Activated naive CD8-positive, alpha-beta T cell treated with anti-CD3 and anti-CD28 coated beads for 36 hours (primary cell): ENCODE measurements at places on chromosomes 13 and 19.
A peak's percentile ranks its signal among the peaks of the same experiment; 100 is the strongest.

GRCh38 chr13:86020351-86021002, 221.3 kb upstream of the SLITRK6 start:
- DNase-seq = no peak

- no peak for DNase-seq
Measured at GRCh38 chr13:29568731-29569130, 26.8 kb downstream of the SLC7A1 start.

- no peak for DNase-seq
Measured at GRCh38 chr13:52156724-52157261, 2.6 kb downstream of the NEK3 start.

GRCh38 chr13:113091211-113091771, 14.3 kb upstream of the F7 start:
- no peak for DNase-seq

DNA sequence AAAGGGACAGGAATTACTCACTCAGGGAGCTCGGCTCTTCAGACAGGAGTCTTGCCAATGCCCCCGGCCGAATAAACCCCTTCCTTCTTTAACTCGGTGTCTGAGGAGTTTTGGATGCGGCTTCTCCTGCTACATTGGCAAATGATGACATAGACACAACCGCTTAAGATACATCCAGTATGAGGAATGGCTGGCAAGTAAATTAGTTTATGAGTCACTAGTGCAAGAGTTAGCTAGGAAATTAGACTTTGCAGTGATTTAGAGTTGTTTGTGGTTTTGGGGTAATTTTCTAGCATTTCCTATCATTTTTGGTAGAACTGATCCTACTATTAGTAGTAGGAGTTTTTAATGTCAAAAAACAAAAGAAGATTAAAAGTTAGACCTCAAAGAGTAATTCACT, 166.2 kb downstream of the SLITRK1 start:
- DNase-seq = no peak

GRCh38 chr19:980133-980998, 3.8 kb upstream of the WDR18 start:
- DNase-seq = no peak

DNA sequence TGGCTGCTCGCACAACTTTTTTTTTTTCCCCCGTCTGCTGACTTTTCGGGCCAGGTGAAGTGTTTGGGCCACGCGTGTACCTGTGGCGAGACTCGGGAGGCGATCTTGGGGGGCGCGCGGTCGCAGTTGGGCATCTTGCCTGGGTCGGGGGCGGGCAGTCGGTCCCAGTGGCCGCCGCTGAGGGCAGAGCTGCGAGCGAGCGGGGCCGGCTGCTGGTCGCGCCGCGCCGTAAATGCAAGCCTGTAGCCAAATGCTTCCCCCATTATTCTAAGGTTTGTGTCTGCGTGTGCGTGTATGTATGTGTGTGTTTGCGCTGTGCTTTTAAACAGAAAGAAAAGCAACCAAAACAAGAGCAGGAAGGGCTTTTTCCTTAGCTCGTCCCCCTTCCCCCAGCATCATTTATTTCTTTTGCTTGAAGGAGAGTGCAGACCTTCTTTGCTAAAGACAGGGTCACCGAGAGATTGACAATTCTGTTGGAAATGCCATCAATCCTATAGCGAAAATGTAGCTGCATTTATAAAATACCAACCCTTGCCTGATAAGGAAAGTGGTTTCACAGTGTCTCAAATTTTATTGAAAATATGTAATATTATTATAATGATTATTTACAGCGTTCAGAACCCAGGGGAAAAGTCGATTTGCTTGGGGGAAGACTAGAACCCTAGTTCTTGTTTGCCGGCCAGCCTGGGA, 143.2 kb upstream of the ZNF536 start:
- no peak for DNase-seq

DNA sequence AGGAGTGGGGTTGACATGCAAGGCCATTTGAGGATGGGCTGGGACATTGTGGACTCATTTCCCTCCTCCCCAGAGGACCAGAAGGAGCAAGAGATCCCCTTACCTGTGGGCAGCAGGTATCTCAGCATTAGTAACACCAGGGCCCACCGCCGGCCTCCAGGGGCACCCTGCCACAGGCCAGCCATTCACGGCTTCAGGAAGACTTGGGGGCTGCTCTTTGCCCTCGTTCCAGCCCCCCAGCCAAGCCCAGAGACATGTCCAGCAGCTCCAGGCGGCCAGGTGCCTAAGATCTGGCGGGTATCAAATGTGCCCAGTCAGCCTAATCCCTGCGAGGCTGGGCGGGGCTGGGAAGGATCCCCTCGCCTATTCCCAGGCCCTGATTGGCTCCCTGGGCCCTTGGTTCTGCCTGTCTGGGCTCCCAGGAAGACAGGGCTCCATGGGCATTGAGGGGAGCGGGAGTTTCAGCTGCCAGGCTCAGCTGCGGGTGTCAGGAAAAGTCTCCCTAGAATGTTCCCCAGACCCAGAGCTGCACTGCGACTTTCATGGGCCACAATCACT, 21.3 kb upstream of the OR1M1 start:
- DNase-seq = no peak

DNA sequence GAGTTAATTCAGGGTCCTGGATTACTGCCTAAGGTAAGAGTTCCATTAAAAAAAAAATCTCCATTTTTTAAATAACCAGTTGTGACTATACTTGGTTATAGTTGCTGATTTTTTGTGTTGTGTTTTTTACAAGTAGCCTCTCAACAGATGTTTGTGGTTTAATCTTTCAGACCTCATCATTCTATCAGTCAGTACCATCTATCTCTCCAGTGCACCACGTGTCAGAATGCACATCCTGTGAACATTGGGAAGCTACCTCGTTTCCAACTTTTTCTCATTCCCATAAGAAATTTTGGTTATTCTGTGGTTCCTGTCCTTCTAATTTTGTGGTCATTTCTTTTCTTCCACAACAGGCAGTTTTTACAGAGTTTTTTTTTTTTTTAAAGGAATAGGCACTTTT, 39.2 kb downstream of the WDFY2 start:
- no peak for DNase-seq

DNA sequence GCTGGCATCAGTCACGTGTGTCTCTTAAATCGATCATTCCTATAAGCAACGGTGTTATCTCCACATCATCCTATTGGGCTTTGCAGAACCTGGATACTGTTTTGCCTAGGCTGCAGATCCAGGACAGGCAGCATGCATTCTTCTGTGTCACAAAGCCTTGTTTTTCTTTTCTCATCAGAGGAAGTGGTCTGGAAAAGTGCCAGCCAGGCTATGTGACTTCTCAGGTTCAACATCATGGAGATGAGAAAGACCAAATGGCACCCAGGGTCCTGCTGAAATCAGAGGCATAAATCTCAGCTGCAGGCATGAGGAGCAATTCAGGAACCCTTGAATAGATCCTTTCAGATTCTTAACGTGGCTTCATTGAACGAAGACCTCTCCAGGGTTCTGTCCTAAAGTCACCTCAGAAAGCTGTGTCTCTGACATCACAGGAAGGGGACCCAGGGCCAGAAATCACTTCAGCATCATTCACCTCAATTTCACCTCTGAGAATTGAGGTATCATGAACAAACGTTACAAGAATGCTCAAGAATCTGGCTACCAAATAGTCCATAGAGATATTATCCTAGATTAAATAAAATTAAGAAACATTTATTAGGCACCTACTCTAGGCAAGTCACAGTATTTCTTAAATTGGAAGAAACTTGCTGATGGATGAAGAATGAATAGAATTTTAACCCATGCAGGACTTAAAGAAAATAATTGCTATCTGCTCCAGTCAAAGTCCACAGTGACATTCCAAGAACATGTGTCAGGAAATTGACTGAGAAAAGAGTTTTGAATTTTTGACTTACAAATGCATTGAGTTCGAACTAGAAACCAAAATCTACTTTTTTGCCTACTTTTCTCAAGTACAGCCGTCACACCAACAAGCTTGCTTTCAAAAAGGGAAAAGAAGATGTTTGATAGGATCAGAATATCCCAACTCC, 124.1 kb downstream of the COG6 start:
- DNase-seq = no peak

DNA sequence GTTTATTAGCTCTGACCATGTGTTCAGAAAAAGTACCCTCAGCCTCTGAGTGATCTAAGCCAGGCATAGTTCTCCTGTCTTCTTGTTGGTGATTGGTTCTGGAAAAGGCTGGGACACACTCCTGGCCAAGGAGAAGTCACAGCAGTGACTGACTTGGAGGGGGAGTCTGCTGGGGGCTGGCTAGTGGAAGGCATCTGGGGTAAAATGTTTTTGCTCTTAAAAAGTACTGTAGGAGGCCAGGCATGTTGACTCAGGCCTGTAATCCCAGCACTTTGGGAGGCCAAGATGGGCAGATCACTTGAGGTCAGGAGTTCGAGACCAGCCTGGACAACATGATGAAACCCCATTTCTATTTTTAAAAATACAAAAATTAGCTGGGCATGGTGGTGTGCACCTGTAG, 21.7 kb downstream of the FAM187B start:
- no peak for DNase-seq

GRCh38 chr13:36297366-36298338, at the start of gene CCDC169:
CCDC169 (minus strand) TSS chr13:36297814; CDS start chr13:36297719, 95 bp downstream.
- peak; percentile 66 for DNase-seq

DNA sequence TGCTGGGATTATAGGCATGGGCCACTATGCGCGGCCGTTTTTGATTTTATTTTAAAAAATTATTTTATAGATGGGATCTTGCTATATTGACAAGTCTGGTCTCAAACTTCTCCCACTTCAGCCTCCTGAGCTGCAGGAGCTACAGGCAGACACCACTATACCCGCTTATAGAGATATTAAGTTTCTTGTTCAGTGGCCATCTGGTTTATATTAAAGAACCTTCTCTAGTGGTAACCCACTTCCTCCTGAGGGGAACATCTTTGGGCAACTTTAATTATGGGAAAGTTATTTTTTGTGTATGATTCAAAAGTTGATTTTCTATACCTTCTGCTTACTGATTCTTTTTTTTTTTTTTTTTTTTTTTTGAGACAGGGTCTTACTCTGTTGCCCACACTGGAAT, 172.7 kb downstream of the KLF5 start:
- no peak for DNase-seq

GRCh38 chr19:5038631-5039271, 69.8 kb downstream of the KDM4B start:
- no peak for DNase-seq

- DNase-seq = no peak
Measured at GRCh38 chr13:30442926-30443325, 20.6 kb downstream of the UBE2L5 start.

DNA sequence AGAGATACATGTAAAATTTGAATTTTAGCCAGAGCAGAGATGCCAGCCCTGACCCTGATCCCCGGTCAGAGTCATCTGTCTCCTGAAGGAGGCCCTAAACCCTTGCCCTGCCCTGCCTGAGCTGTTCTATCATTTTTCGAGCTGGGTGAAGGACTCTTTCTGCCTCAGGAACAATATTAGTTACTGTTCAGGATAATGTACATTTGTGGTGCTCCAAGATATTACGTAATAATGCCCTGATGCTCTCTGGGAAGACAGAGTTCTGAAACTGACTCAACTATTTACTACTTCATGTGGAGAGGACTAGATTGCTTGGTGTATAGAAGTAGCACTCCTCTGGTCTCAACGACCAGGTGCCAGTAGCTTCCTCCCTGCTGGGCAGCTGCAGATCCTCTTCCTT, 37.9 kb upstream of the UBL3 start:
- no peak for DNase-seq

- no peak for DNase-seq
Measured at GRCh38 chr19:10899151-10899653, 27.8 kb downstream of the CARM1 start.

- no peak for DNase-seq
Measured at GRCh38 chr13:88601949-88602348, 930.8 kb downstream of the SLITRK5 start.

GRCh38 chr19:4639531-4640246, 373 bp downstream of the TNFAIP8L1 start:
- DNase-seq = no peak

DNA sequence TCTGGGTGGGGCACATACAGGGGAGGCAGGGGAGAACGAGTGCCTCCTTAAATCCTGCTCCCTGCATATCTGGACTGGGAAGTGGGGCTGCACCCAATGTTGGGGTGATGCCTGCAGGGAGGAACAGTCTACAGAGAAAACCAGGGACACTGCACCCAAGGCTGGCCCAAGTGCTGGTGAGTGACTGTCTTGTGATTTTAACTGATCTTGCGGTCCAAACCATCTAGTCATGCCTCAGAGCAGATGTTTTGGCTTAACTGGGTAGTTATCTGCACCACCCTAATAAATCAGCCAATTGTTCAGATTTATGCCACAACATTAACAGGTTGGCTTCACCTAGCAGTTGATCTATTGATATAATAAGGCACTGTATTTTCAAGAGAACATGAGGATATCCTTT, 219.2 kb upstream of the IRS2 start:
- DNase-seq = no peak

DNA sequence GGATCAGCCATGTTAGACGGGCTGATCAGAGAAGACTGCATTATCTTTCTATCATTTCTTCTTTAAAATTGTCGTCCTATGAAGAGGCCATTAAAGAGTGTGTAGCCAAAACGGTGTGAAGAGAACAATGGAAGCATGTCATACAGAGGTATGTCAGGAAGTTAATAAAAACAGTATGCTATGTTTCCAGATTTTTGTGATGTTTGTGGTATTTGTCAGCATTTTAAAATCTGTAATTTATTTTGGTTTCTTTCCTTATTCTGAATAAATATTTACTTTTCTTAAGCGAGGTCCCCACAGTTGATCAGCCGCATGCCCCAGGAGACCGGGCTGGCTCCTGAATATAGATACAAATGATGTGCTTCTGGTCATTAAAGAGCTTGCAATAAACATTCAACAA, 142.9 kb upstream of the SERP2 start:
- DNase-seq = no peak

DNA sequence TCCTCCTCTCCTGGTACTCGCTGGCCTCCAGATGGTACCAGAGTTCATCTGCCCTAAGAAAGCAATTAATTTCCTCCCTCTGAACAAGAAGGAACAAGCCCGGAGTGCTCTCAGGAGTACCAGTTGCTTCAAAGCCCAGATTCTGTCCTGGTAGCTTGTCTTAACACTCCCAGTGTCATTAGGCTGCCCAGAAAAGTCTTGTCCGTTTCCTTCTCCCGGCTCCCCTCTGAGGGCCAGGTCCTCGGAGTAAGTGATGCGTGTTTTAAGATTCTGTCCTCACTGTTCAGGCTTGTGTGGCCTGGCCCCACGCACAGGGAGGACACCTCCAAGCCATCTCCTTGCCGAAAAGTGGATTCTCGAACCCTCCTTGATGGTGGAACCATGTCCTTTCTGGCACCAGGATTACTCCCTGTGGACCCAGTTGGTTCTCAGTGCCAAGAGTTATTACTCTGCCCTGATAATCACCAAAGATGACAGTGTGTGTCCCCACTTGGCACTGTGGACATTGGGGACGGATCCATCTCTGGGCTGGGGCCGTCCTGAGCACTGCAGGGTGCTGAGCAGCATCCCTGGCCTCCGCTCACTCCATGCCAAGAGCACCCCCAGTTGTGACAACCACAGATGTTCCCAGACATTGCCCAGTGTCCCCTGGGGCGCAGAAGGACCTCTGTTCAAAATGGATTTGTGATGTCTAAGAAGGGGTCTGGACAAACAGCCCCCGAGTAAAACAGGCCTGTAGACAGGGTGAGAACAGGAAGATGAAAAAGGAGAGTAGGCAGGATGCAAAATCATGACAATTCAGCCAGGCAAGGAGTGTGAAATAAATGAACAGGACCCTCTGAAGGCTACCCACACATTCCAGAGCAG, 52.4 kb downstream of the RFX2 start:
- DNase-seq = no peak

GRCh38 chr13:21980049-21980448, 309.2 kb downstream of the FGF9 start:
- no peak for DNase-seq
